ENCODE measurements at places on chromosomes 16 and 17.

DNA sequence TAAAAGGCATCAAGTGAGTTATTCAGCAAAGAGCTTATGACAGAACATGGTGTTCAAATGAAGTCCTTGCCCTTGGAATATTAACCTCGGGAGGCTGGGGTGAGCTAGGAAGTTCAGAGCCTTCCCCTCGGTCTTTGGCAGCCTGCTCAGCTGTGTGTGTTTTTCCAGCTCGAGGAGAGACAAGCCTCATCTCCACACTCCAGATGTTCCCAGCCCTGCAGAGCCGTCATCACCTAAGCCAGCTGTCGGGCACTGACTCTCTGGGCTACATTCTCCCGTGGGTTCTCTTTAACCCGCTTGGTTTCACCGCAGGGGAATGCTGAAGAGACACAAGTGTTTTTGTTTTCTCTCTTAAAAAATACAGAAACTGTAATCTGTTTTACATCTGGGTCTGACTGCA is 47.1 kb downstream of the IRX3 start:
- no peak for DNase-seq

DNA sequence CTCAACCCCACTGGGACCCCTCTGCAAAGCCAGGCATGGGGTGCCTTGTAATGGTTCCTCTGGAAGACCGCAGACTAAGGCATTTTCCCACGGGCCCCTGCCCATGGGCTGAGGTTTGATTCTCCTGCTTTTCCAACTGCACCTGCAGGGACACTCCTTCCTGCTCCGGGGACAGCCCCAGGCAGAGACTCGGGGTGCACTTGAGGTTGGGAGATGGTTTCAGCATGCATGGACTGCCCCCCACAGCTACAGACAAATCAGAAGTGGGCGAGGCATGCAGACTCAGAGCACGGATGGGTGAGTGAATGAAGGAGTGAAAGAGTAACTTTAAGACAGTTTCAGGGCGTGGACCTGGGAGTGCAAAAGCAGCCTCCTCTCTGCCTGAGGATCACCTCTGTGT is 87.9 kb upstream of the RPL38 start:
- no peak for DNase-seq

DNA sequence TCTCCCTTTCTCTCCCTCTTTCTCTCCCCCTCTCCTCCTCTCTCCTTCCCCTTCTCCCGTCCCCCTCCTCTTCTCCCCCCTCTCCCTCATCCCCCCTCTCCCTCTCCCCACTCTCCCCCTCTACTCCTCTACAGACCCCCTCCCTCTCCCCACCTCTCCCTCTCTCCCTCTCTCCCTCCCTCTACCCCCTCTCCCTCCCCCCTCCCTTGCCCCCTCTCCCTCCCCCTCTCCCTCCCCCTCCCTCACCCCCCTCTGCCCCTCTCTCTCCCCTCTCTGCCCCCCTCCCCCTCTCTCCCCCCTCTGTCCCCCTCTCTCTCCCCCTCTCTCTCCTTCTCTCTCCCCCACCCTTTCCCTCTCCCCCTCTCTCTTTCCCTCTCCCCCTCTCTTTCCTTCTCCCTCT is 352.9 kb downstream of the UTP18 start:
- no peak for DNase-seq

GRCh38 chr17:78172249-78173051 is 4.1 kb downstream of the SYNGR2 start:
- peak; percentile 19 for DNase-seq

- no peak for DNase-seq
These were observed 8.6 kb downstream of the KRT10 start for GRCh38 chr17:40813804-40814203.

DNA sequence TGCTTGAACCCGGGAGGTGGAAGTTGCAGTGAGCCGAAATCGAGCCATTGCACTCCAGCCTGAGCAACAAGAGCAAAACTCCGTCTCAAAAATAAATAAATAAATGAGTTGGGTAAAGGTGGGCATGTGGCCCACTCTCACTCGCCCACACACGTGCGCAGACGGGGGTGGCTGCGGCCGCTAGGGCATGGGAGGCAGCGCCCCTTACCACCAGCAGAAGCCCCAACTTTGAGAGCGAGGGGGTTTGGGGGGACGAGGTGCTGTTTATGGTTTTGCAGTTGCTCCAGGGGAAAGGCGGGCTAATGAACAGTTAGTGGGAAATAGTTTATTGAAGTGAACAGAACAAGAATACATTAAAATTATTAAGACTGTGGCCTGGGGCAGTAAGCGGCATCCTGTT is 14.9 kb upstream of the RBFOX3 start:
- no peak for DNase-seq

- DNase-seq: peak; percentile 38
These were observed 924 bp downstream of the SMARCD2 start for GRCh38 chr17:63841350-63842172.

- DNase-seq: no peak
These were observed 56.3 kb downstream of the LMF1 start for GRCh38 chr16:914440-914839.
